Islet precursor cell (in vitro differentiated cells): ENCODE measurements at places on chromosomes 3 and 15.
A peak's percentile ranks its signal among the peaks of the same experiment; 100 is the strongest.

DNA sequence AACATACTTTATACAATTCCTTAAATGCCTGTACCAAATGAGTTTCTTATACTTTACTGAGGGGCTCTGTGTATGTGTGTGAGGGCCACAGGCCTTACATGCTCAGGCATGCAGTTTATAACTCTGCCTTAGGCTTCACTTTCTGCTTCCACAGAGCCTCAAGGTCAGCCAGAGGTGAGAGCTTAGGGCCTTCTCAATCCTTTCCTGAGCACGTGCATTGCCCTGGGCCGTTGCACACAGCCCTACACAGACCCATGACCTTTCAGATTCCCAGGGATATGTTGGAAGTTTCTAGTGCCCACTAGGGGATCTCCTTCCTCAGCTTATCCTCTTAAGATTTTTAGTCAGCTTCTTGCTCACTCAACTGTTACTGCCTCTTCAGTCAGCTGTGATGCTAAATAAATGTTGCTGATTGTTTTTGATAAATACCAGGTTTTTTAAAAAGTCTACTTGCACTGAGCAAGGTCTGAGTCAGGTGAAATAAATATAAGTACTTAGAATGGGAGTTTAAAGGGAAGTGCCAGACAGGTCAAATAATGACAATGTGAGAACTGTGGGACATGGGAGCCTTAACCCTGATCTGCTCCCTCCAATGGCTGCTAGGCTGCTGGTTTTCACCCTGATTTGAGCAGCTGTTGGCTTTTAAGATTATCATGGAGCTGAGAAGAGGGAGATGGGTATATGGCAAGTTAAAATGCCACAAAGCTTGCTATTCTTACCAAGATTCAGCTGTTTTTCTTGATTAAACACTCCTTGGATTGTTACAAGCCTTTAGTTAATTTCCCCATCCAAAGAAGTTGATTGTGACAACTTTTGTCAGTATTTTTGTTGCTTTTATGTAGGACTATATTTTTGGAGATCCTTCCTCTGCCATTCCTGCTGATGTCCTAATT, 169.5 kb downstream of the PLD1 start:
- peak; percentile 72 for DNase-seq

GRCh38 chr3:26590919-26591484, 31.6 kb upstream of the LRRC3B start:
- DNase-seq = no peak

DNA sequence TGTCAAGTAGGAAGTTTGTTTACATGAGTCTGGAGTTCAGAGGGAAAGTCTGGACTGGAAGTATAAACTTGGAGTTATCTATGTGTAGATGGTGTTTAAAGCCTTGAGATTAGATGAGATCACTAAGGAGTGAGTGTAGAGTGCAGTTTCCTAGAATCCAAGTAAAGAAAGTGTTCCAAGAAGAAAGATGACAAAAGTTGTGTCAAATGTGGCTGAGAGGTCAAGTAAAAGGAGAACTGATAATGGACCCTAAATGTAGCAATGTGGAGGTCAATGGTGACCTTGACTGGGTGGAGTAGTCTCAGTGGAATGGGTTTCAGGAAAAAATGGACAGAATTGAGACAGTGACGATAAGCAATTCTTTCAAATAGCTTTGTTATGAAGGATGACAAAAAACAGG, 39.9 kb upstream of the ULK4 start:
- DNase-seq = no peak

- no peak for DNase-seq
Observed at GRCh38 chr3:31621314-31621713, 88.6 kb downstream of the STT3B start.

DNA sequence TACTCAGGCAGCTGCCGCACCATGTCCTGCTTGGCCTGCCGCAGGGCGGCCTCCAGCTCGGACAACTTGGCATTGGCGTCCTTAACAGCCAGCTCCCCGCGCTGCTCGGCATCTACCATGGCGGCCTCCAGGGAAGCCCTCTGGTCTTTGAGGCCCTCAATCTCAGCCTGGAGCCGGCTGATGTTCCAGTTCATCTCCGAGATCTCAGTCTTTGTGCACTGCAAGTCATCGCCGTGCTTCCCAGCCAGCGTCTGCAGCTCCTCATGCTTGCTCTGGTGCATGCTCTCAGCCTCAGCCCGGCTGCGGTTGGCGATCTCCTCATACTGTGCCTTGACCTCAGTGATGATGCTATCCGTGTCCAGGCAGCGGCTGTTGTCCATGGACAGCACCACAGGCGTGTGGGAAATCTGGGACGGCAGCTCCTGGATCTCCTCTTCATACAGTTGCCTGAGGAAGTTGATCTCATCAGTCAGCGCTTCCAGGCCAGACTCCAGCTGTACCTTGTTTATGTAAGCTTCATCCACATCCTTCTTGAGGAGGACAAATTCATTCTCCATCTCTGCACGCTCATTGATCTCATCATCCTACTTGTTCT, 15.5 kb upstream of the PSTPIP1 start:
- no peak for DNase-seq

DNA sequence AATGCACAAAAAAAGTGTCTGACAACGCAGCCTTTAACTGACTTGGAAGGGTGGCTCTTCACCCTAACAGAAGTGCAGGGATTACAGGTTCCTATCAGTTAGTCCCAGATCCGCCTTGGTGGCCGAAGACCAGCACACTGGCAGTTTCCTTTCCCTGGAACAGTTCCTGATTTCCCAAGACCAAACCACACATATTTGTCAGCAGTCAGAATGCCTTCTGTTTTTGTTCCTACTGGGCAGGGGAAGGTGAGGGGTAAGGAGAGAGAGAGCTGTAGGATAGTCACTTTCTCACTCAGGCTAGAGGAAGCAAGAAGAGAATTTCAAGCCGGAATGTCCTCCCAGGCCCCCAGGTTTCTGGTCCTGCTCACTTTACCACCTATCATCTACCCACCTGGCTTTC, 9.2 kb downstream of the CXCR6 start:
- DNase-seq = no peak

DNA sequence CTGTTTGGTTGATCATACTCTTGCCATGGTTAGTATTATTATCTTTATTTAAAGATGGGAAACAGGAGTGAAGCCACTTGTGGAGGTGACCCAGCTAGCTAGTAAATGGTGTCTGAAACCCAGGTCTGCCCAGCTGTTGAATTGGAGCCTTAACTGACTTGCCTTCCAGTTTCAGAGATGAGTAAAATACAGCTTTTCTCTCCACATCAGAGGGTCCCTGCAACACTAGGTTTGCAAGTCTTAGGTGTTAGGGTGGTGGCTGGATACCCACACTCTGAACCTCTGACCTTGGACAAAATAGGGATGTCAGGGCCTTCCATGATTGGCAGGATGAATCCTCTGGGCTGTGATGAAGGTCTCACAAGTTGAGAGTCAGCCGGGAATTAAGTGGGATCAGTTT, 4.1 kb downstream of the FLNB start:
- no peak for DNase-seq

GRCh38 chr3:43176666-43177065, 70.8 kb upstream of the POMGNT2 start:
- DNase-seq = peak; percentile 51

GRCh38 chr3:154120961-154121700, at the start of gene ARHGEF26:
TSS of gene ARHGEF26 (plus strand) at chr3:154121390. CDS start at chr3:154121993, 603 bp downstream.
- peak; percentile 96 for DNase-seq

- DNase-seq = no peak
Observed at GRCh38 chr3:179028408-179028807, 43.2 kb downstream of the ZMAT3 start.

DNA sequence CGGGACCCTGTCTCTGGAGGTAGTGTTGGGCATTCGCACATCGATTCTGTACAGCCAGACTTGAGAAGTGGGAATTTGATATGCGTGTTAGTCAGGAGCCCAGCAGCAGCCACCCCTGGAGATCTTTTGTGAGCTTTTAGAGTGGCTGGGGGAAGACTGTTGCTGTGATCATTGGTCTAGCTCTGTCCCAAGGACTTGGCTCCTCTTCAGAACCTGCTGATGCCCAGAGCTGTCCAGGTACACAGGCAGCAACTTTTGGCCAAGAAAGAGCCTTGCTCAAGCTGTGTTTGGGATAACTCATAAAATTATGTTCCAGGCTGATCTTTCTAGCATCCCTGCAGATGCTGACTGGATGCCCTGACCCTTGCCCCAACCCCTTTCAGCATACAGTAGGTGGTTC, 29.3 kb downstream of the LIMD1 start:
- DNase-seq = no peak

- peak; percentile 69 for DNase-seq
Observed at GRCh38 chr15:69576035-69576526, 123.5 kb downstream of the RPLP1 start.

DNA sequence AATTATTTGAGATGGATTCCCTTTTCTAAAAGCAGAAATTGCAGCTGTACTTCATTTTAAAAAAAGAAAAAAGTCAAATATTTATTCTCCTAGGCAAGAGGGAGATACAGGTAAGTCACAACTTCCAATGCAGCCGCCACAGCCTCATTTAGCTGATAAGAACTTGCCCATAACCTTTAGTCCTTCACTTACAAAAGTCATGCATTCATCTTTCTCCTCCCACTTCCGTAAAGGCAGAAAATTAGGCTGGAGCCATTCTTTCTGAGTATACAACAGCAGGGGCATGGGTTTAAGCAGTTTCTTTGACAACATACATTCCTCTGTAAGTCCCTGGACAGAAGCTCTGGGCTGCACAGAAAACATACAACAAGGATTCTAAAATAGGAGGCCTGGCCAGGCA, 4.3 kb downstream of the SUCLG2 start:
- DNase-seq = no peak

DNA sequence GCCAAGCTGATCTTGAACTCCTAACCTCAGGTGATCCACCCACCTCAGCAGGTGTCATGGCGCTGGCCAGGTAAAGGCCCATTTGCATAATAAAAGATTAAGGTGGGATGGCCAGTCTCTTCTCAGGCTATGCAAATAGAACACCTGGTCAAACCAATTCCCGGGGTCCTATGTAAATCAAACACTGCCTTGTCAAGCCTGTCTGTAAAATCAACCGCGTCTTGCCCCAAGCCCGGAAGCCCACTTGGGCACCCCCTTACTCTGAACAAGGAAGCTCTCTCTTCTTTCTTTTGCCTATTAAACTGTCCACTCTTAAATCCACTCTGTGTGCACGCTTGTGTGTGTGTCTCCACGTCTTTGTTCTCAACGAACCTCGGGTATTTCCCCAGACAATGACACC, 13.0 kb upstream of the POC1A start:
- no peak for DNase-seq

DNA sequence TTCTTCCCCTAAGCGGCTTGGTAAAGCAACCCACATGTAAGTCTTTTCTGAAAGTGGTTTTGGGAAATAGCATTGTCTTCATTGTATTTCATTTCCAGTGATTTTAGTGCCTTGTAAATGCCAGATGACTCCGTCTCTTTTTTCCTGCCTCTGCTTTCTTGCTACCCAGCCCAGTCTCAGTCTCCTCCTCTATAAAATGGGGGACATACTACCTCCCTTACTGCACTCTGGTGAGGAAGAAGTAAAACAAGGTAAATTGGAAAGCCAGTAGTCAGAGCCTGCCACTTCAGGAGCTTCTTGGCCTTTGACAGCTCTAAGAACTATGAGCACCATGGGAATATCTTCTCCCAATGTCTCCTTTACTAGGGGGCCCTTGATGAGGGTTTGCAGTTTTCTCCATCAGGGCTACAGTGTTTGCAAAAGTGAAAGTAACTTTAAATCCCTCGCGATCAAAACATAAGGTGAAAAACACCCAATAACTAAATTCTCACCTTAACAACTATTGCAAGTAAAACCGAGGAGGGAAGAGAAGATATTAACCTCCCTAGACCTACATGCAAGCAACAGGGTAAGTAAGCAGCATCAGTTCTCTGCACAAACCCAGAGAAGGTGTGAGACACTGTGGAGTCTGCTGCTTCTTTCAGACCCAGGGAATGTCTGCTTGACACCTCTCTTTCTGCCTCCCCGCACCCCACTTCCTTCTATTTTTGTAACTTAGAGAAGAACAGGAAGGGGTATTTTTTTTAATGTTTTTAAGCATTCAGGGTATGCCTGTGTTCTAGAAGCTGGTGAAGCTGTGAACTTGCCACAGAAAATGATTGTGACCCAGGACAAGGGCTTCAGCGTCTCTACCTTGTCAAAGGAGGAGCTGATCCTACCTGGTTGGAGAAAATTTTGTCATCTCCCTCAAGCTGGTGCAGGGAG, 159.1 kb upstream of the EOMES start:
- DNase-seq = no peak

DNA sequence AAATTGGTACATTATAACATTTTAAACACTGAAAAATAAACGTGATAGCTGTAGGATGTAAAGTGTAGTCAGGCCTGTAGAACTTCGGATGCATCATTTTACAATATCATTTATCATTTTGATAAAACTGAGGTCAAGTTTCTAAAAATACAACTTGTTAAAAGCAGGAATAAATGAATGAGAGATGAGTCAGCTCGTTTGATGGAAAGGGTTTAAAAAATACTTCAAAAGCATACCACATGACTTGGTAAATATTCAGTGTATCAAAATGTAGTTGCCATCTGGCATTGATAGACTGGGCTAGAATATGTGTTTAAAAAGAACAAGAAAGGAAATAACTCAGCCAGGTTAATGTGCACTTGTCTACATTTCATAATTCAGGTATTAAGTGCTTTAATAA, 357.0 kb downstream of the TIGIT start:
- DNase-seq = no peak

- DNase-seq = no peak
Observed at GRCh38 chr3:64327100-64327804, 102.0 kb upstream of the PRICKLE2 start.

DNA sequence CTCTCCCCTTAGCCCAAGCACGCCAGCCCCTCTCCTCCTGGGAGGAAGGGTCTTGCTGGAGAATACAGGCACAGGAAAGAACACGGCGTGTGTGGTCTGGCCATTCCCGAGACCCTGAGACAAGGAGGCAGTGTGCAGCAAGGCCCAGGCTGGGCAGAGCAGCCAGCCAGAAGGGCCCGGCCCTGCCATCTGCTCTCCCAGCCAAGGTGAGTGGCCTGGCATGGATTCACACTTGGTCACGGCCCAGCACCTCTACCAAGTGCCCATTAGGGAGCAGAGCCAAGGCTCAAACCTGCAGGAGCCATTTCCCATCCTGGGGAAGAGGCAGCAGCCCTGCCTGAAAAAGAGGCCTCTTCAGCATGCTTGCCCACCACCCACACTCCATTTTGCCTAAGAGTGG, 28.6 kb downstream of the MEGF11 start:
- no peak for DNase-seq

- no peak for DNase-seq
Observed at GRCh38 chr3:139518306-139518705, 21.2 kb downstream of the RBP1 start.

- no peak for DNase-seq
Observed at GRCh38 chr15:28080386-28080785, 18.7 kb downstream of the OCA2 start.

- DNase-seq = no peak
Observed at GRCh38 chr3:30964612-30965011, 70.2 kb upstream of the GADL1 start.

- DNase-seq = no peak
Observed at GRCh38 chr3:152511904-152512303, 243.2 kb downstream of the MBNL1 start.

DNA sequence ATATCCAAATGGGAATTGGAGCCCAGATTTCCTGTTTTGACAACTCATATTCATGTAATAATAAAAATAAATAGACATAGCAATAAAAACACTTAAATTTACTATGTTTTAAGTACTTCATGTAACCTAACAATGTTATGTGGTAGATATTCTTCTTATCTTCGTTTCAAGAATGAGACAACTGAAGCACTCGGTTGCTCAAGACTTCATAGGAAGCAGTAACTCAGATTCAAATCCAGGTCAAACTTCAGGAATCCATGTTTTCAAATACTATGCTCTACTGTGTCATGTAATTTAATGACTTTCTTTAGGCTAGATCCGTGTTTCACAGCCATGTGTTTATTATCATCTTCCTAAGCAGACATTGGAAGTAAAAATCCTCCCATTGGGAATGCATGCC, 492.2 kb downstream of the CNTN3 start:
- DNase-seq = no peak
